ENCODE measurements at places on chromosomes 1 and 21. TPM values are rescaled to one million over a fixed set of nuclear protein-coding genes. Genes with fewer than 3 reads are reported as not detected.

DNA sequence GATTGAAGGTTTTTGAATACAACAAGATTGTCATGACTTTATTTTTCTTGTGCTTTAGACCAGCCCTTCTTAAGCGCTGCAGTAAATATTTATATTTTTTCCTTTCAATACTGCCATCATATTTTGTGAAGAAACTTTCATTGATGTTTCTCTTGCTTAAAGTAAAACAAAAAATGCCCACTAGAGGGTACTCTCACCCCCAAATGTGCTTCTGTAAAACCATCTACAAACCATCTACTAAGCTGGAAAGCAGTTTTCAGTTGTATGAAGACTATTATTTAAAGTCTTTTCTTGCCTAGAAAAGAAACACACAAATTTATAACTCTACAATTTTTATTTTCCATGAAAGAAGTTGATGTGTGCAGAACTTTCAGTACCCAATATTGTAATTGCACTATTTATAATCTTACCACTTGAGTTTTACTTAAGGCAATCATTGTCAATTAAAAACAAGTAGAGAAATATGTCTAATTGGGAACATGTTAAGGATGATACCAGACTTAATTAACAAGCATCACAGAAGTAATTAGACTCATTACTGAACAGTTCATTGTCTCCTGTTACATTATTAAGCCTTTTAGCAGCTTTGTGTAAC, 10.7 kb downstream of the LEPR start:
- peaks cover 38% of the 10 kb centered on the region for H3K4me1 ChIP-seq
- peak overlapping the region; percentile 97 for H3K27ac ChIP-seq
- DNase-seq, result peak; percentile 31
- H3K27me3 ChIP-seq, result no peaks in the 10 kb centered on the region
- peaks cover 64% of the 10 kb centered on the region for H3K36me3 ChIP-seq

DNA sequence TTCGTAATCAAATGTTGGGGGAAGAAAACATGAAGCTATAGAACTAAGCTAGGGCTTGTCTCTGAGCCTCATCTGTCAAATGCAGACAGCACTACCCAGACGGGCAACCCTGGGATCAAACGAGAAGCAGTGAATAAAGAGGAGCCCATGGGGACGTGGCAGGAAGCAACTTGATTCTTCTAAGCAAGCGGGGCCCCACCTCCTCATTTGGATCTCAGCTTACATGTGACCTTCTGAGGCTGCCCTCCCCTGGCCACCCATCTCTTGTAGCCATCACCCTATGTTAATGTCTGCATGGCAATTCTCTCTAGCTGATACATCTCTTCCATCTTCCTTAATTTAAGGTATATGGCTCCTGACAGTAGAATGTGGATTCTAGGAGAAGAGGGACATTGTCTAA, 171.3 kb downstream of the IGSF21 start:
- H3K27ac ChIP-seq, result no peak overlapping the region
- no peak overlapping the region for H3K4me3 ChIP-seq
- no peaks in the 10 kb centered on the region for H3K27me3 ChIP-seq
- no peaks in the 10 kb centered on the region for H3K4me1 ChIP-seq
- DNase-seq, result no peak

- H3K4me3 ChIP-seq, result no peak overlapping the region
- H3K36me3 ChIP-seq, result no peaks in the 10 kb centered on the region
- no peak for DNase-seq
- no peaks in the 10 kb centered on the region for H3K4me1 ChIP-seq
- no peaks in the 10 kb centered on the region for H3K27me3 ChIP-seq
These were observed 42.1 kb downstream of the LRRC8B start for GRCh38 chr1:89566761-89567174.

DNA sequence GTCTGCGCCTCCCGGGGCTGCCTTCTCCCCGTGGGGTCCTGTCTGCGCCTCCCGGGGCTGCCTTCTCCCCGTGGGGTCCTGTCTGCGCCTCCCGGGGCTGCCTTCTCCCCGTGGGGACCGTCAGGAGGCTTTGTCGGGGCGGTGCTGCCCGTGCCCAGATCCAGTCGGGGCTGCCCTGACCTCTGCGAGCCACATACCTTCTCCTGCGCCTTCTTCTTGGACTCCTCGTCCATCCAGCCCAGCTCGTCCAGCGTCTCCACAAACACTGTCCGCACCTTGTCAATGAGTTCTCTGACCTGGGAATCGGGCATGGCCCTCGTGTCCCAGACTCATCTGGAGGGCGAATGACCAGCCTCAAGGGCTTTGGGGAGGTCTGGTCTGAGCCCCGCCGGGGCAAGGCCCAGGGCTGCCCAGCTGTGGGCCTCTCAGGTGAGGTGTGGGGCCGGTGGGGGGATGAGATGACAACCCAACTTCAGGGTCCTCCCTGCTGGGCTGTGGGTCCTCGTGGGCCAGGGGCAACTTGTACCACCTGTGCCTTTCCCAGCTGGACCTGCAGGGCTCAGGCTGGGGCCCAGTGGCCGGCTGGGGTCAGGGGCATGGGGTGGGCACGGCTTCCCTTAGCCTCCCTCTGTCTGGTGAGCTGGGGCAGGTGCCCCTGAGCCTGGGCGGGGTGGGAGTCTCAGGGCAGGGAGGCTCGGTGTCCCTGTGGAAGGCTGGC, 9.4 kb downstream of the PRXL2B start:
- H3K4me1 ChIP-seq, result no peaks in the 10 kb centered on the region
- DNase-seq, result peak; percentile 71
- H3K27ac ChIP-seq, result no peak overlapping the region
- no peak overlapping the region for H3K4me3 ChIP-seq
- no peaks in the 10 kb centered on the region for H3K27me3 ChIP-seq
- no peaks in the 10 kb centered on the region for H3K36me3 ChIP-seq

- no peak for DNase-seq
- no peaks in the 10 kb centered on the region for H3K4me1 ChIP-seq
- H3K36me3 ChIP-seq, result no peaks in the 10 kb centered on the region
- H3K27me3 ChIP-seq, result no peaks in the 10 kb centered on the region
- H3K27ac ChIP-seq, result no peak overlapping the region
- H3K4me3 ChIP-seq, result no peak overlapping the region
These were observed 216.4 kb upstream of the IRF2BP2 start for GRCh38 chr1:234826352-234826751.

GRCh38 chr21:44262338-44263056, 800 bp upstream of the DNMT3L start:
- peak; percentile 67 for DNase-seq
- H3K27ac ChIP-seq, result no peak overlapping the region
- H3K4me3 ChIP-seq, result no peak overlapping the region
- no peaks in the 10 kb centered on the region for H3K36me3 ChIP-seq

GRCh38 chr1:23561076-23561812, 1.9 kb upstream of the ID3 start:
- no peaks in the 10 kb centered on the region for H3K27me3 ChIP-seq
- H3K4me1 ChIP-seq, result peaks cover 60% of the 10 kb centered on the region
- DNase-seq, result no peak
- H3K27ac ChIP-seq, result peak overlapping the region; percentile 97
- peaks cover 10% of the 10 kb centered on the region for H3K36me3 ChIP-seq

The PLEKHG5 gene
- 11.2 TPM for total RNA-seq

All from osteoblast (primary cell).